ENCODE measurements at places on chromosomes 3 and 15.

- peak; percentile 71 for DNase-seq
Measured at GRCh38 chr3:69906351-69906966, 93.1 kb upstream of the SAMMSON start.

GRCh38 chr3:148178503-148178902, 519.2 kb upstream of the AGTR1 start:
- DNase-seq, result no peak

GRCh38 chr15:43886558-43886957, 59.8 kb downstream of the WDR76 start:
- DNase-seq, result no peak

GRCh38 chr15:69467636-69468035, 15.0 kb downstream of the RPLP1 start:
- no peak for DNase-seq

DNA sequence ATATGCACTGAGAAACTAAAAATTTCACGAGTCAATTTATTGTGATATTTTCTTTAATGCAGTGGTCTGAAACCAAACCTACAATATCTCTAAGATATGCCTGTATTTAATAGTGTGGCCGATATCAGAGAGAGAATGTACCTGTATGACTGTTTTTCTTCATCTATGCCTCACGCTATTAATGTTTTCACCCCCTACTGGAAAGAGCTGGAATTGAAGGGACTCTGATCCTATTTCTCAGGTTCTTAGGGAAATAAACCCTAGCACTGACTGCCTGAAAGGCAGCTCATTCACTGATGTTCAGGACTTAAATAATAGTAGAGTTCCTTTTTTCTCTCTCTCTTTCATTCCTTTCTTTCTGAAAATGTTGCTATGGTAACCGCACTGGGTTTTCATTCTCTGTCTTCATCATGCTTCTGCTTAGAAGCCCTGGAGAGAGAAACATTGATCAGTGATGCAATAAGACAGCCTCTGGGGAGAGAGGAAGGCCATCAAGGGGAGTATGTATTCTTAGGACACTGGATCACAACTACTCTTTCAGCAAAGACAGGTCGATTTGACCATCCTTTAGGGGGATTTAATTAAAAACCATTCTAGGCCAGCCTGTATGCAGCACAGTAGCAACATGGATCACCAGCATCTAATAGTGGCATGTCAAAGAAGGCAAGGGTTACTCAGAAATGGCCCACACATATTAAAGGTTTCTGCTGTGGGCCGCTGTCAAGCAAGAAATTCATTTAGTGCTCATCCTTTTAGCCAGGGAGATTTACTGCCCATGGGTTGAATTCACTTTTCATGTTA, 1135.7 kb downstream of the IGSF11 start:
- DNase-seq, result peak; percentile 18

DNA sequence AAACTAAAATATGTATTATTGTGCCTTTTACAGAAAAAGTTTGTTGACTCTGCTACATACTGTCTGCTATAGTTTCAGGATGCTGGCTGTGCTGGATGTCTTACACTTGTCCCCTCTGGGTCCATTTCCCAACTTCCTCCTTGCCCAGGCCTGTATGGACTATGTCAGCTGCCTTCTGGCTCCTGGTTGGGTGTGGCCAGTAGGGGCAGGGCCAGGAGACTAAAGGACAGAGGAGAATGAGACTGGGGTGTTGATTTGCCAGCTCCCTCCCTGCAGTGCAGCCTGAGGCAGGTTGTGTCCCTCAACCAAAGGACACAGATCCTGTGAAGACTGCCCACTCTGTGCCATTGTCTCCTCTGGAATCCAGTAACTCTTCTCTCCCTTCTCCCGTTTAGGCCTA, 90.6 kb upstream of the UBE2E2 start:
- DNase-seq, result no peak

DNA sequence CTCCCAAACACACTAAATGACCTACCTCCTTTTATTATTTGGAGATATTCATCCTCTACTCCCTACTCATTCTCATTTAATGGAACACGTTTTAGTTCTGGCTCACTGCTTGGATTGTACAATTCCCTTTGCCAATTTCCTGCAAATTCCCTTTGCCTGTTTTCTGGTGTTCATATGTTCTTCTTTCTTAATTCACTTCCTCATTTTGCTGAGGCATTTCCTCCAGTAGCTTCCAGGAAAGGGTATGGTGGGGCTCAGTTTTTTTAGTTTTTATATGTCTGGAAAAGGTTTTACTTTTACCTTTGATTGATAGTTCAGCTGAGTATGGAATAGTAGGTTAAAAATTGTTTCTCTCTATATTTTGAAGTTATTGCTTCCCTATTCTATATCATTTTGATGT, 143.6 kb upstream of the GOLIM4 start:
- no peak for DNase-seq

DNA sequence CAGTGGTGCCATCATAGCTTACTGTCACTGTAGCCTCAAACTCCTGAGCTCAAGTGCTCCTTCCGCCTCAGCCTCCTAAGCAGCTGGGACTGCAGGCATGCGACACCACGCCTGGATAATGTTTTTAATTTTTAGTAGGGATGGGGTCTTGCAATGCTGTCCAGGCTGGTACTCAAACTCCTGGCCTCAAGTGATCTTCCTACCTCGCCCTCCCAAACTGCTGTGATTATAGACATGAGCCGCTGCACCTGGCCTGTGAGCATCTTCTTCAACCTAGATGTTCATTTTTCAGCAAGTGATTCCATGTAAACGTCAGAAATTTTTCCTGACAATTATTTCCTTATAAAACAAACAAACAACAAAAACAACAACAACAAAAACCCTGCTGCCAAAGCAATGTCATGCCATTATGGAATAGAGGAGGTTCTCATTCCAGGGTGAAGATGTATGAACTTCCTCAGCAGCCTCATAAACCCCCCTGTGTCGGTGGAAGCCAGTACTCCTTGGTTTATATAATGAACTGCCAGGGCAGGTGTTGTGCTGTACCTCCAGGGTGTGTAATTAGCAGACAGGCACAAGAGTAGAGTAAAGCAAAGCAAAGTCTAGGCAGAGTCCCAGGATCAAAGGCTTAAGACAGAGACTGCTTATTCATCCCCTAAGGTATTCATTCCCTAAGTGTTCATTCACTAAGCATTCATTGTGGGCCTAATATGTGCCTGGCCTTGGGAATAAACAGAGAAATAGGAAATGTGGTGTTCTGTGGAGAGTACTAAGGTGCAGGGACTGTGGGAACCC, 44.6 kb downstream of the NR2C2 start:
- no peak for DNase-seq

DNA sequence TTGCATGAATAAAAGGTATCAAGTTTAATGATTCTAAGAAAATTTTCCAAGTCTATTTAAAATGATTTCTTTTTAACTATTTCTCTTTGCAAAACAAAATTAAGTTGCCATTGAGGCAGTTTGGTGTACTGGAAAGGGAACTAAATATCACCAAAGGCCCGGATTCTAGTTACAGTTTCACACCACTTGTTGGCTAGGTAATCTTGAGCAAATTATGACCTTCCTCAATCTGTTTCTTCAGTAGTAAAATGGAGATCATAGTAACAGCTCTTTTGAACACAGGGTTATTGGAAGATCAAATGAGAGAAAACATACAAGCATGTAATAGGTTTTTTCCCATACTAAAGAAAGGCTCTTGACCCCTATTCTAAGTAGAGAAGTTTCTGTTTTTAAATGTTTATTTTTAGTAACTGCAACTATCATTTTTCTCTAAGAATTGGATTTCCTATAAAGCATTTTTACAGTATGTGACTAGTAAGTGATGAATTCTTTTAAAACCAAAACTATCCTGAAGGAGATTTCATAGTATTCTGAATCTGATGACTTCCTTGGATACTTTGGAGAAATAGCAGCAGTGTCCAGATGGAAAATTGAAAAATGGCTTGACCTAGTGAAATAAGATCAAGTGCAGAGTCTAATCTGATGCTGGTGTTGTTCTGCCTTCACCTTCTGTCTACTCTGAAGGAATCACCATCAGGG, 15.7 kb downstream of the SCAANT1 start:
- no peak for DNase-seq

DNA sequence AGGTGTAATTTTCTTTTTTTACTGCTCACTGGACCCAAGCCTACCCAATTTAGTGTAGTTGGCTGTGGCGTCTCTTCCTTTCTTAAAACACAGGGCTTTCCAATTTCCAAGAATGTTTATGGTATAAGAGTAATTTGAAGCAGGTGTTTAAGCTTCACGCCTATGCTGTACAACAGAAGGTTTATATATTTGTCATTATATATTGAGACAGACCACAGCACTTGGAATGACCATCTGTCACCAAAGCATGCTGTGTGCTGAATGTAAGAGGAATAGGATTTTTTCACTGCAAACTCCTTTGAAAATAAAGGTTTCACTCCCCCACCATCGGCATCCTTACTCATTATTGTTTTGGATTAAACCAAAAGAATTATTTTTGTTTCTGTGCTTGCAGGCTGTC, 325.7 kb downstream of the OTOL1 start:
- DNase-seq, result no peak

GRCh38 chr3:48739955-48740823, 23.2 kb upstream of the IP6K2 start:
- peak; percentile 50 for DNase-seq

DNA sequence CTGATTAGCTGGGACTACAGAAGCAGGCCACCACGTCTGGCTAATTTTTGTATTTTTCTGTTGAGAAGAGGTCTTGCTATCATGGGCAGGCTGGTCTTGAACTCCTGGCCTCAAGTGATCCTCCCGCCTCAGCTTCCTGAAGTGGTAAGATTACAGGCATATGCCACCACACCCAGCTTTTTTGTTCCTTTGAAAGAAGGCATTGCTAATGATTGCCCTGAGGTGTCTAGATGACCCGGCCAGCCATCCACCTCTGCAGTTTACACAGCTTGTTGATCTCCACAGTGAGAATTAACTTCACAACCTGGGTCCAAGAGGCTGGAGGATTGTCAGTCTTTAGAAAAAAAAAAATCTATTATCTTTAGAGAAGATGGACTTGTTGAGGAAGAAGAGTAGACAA, 58.7 kb downstream of the SMAD3 start:
- no peak for DNase-seq

DNA sequence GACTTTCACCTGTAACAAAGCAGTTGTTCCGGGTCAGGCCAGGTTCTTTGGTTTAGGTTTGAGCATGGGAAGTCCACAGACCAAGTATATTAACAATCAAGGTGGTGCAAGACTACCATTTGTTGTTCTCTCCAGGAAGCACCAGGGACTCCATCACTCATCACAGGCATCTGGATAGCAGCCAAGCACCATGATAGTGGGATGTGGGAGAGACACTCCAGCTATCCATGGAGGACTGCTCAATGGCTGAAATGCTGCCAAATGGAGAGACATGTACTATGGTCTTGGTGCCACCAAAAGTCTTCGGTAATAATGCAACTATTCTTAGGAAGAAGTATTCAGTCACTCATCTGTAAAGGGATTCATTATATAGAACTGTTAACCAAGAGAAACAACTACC, 143.0 kb downstream of the TNIK start:
- peak; percentile 72 for DNase-seq

- DNase-seq, result no peak
Measured at GRCh38 chr15:71916834-71917233, 106.5 kb downstream of the NR2E3 start.

- DNase-seq, result no peak
Measured at GRCh38 chr3:113606539-113607218, 74.3 kb downstream of the SIDT1 start.

- DNase-seq, result no peak
Measured at GRCh38 chr3:128253150-128253549, 99.9 kb downstream of the EEFSEC start.

DNA sequence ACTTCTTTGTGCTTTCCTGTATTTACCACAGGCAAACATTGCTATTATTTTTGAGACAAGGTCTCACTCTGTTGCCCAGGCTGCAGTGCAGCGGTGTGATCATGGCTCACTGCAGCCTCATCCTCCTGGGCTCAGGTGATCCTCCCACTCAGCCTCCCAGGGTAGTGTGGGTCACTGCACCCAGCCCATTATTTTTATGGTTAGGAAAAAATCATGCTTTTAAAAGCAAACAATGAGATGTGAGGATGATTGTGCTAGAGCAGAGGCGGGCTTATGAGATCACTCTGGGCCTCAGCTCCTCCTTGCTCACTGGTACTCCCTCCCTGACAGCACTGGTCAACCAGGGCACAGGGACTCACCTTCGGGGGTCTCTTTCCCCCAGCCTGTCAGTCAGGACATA, 2.2 kb downstream of the MAN2C1 start:
- DNase-seq, result no peak

- peak; percentile 8 for DNase-seq
Measured at GRCh38 chr3:138359148-138359918, 11.0 kb downstream of the MRAS start.

GRCh38 chr3:81452418-81452817, 309.0 kb downstream of the GBE1 start:
- no peak for DNase-seq

- no peak for DNase-seq
Measured at GRCh38 chr3:119508172-119508845, 10.0 kb downstream of the TIMMDC1 start.

GRCh38 chr3:170054204-170054603, 16.4 kb downstream of the GPR160 start:
- DNase-seq, result no peak

- no peak for DNase-seq
Measured at GRCh38 chr3:120245386-120245785, 39.6 kb downstream of the GPR156 start.

- DNase-seq, result no peak
Measured at GRCh38 chr3:29991198-29991597, 615.2 kb upstream of the TGFBR2 start.

DNA sequence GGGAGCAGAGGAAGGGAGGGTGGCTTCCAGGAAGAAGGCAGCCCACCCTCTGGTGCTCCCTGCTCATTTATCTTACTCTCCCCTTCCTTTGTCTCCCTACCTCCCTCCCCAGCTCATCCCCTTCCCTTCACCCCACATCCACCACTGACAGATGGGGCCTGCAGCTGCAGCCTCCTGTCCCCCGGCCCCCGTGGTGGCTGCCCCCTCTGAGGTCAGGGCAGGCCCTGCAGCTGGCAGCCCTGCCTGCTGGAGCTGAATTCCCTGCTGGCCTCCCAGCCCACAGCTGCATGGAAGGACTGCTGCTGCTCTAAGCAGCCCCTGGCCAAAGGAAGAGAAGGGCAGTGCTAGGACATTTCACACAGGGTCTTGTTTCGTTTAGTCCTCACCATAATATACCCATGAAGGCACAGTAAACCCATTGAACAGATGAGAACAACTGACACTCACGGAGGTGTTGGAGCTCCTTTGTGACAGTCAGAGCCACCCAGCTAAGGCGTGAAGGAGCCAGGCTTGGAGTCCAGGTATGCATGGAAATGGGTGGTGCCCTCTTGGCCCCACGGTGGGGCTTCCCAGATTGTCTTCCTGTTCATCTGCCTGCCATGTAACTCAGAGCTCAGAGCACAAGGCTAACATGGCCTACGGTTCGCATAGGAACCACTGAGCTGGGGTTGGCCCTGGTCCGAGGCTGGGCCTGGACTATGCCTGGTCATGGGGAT, 121.7 kb upstream of the PRR20G start:
- no peak for DNase-seq

- no peak for DNase-seq
Measured at GRCh38 chr3:33775363-33775762, 23.1 kb upstream of the PDCD6IP start.

DNA sequence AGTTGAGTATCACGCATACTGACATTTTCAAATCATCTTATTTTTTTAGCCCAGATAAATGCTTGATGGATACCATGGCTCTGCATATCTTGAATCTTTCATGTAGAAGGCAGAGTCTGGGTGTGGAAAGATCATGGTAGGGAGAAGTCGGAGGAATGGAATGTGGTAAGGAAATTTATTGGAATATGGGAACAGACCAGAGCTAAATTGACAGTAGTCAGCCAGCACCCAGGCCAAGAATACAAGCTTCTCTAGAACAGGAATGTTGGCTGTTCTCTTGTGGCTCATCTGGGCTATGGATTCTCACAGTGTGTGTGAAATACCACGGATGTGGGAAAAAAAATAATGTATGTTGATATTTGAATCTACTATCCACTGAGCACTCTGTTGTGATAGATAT, 305.7 kb upstream of the COL8A1 start:
- no peak for DNase-seq

Measured in RCC 7860 (cell line).